ENCODE measurements at places on chromosomes 12 and 14. TPM values are rescaled to one million over a fixed set of nuclear protein-coding genes. Genes with fewer than 3 reads are reported as not detected.

PARP11 gene
- 14.3 TPM for total RNA-seq

CCDC184 gene
- 26.3 TPM for total RNA-seq

VDR gene
- not detected for total RNA-seq

RAB3IP gene
- total RNA-seq, result 25.8 TPM

RTL1 gene
- total RNA-seq, result not detected

LRRC10 gene
- not detected for total RNA-seq

TMEM179 gene
- 35.2 TPM for total RNA-seq

PTPN6 gene
- total RNA-seq, result 2.5 TPM

ESRRB gene
- total RNA-seq, result not detected

PROX2 gene
- total RNA-seq, result not detected

SERPINA10 gene
- total RNA-seq, result not detected

P2RX2 gene
- not detected for total RNA-seq

PRB2 gene
- total RNA-seq, result 1.7 TPM

POTEM gene
- not detected for total RNA-seq

MAP1LC3B2 gene
- 1.2 TPM for total RNA-seq

AICDA gene
- not detected for total RNA-seq

ALDH2 gene
- total RNA-seq, result 11.1 TPM

MSI1 gene
- 8.9 TPM for total RNA-seq

BHLHE41 gene
- 0.74 TPM for total RNA-seq

KRT1 gene
- total RNA-seq, result 0.74 TPM

PA2G4 gene
- total RNA-seq, result 68.8 TPM

CARMIL3 gene
- 20.4 TPM for total RNA-seq

NTF3 gene
- 7.1 TPM for total RNA-seq

OTX2 gene
- 0.25 TPM for total RNA-seq

PLCZ1 gene
- total RNA-seq, result 0.25 TPM

ANKRD33 gene
- total RNA-seq, result not detected

PKP2 gene
- 6.4 TPM for total RNA-seq

KRT78 gene
- not detected for total RNA-seq

CISTR gene
- not detected for total RNA-seq

RBP5 gene
- 0.25 TPM for total RNA-seq

LTBR gene
- 0.98 TPM for total RNA-seq

ACACB gene
- 3.7 TPM for total RNA-seq

PTPRR gene
- total RNA-seq, result 12.8 TPM

ANKRD52 gene
- 11.3 TPM for total RNA-seq

MYO1H gene
- total RNA-seq, result 0.25 TPM

CBX5 gene
- 114 TPM for total RNA-seq

NELL2 gene
- 1,352 TPM for total RNA-seq

KRT75 gene
- not detected for total RNA-seq

Measured in temporal lobe (tissue), 4 donors.